Vagina (tissue), 2 donors: ENCODE measurements at places on chromosomes 7 and 10.
A peak's percentile ranks its signal among the peaks of the same experiment; 100 is the strongest.

DNA sequence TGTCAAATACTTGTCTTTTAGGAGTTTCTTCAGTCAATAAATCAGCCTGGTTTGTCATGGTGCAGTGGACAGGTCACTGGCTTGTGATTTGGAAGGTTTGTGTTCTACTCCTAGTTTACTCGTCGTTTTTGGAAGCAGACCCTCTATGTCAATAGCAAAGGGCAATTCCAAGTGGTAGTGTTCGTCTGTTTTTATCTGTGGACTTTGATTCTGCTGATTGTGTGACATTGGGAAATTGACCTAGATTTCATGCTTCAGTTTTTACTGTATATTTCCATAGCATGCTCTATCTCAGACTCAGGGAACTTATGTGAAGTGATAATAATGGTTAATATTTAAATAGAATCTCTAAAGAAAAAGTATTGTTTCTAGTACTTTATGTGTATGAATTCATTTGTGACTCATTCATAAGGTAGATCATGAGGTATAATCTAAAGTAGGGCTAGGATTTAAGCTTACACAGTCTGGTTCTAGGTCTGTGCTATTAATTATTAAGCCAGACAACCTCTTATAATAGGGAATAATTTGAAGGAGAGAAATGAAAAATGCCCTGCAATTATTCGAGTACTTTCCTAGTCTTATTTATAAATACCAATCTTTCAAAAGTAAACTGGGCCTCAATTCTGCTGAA lies 198.1 kb downstream of the REEP3 start:
- peaks cover 23% of the 10 kb centered on the region for H3K4me1 ChIP-seq
- no peak for DNase-seq
- H3K4me3 ChIP-seq: no peak overlapping the region

DNA sequence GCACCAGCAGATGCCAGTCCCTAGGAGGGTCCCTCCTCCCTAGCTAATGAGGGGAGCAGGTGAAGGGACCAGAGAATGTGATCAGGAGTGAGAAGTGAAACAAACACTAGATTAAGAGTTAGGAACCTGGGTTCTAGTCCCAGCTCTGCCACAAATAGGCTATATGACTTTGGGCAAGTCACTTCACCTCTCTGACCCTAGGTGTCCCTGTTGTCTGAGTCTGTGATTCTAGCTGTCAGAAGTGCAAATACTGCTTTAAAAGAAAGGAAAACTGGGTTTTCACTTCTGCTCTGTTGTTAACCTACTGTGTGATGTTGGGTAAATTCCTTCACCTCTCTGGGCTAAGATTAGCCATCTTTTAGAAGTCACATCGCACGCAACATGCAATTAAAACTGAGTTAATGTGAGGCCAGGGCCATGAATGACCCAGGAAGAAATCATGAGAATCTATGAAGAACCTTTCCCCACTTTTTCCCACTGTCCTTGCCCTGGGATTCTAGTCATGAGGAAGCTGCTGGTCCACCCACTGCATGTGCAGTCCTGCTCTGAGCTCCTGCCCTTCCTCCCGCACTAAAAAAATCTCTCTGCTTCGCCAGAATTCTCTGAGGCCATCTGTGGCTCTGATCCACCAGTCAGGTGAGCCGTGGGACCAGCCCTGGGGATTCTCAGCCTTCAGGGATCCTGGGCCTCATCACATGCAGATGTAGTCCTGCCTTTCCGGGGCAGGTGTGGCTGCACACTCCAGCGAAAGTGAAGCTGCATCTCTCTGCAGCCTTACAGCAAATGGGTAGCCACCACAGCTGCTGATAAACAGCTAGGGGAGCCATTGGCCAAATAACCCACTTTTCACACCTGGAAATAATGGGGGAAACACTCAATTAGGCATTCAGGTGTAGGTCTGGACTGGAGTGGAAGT lies 181.7 kb downstream of the PLXNA4 start:
- H3K27ac ChIP-seq: no peak overlapping the region
- no peaks in the 10 kb centered on the region for H3K36me3 ChIP-seq
- no peak for DNase-seq
- H3K4me3 ChIP-seq: no peak overlapping the region

GRCh38 chr7:24595671-24596418 lies 22.6 kb downstream of the PALS2 start:
- H3K4me1 ChIP-seq: no peaks in the 10 kb centered on the region
- no peaks in the 10 kb centered on the region for H3K27me3 ChIP-seq
- no peak overlapping the region for H3K4me3 ChIP-seq
- H3K27ac ChIP-seq: no peak overlapping the region
- no peaks in the 10 kb centered on the region for H3K36me3 ChIP-seq

GRCh38 chr10:76917071-76917470 lies 720.5 kb downstream of the KCNMA1 start:
- H3K27me3 ChIP-seq: no peaks in the 10 kb centered on the region
- H3K36me3 ChIP-seq: no peaks in the 10 kb centered on the region
- no peak for DNase-seq
- H3K4me1 ChIP-seq: peaks cover 7% of the 10 kb centered on the region

- H3K4me3 ChIP-seq: no peak overlapping the region
- no peaks in the 10 kb centered on the region for H3K27me3 ChIP-seq
- no peaks in the 10 kb centered on the region for H3K36me3 ChIP-seq
- H3K27ac ChIP-seq: no peak overlapping the region
Measured at GRCh38 chr7:22582863-22583622, 83.1 kb upstream of the STEAP1B start.

DNA sequence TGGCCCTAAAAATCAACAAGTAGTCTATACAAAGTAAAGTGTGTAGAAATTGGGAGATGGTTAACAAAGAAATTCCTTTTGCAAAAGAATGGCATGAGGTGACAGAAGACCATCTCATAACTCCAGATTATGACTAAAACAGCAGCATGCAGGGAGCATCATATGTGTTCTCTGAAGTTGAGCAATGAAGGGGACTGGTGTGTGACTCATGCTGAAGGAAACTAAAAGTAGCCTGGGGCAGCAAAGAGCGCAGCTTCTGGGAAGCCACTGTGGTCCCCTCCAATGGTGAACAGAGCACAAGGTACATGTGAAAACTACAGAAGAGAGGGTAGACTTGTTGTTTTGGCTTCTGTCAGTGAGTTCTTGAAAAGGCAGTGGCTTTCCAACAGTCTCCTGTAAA lies 133.4 kb downstream of the MACC1 start:
- no peaks in the 10 kb centered on the region for H3K27me3 ChIP-seq
- H3K4me1 ChIP-seq: no peaks in the 10 kb centered on the region
- H3K36me3 ChIP-seq: no peaks in the 10 kb centered on the region
- no peak overlapping the region for H3K4me3 ChIP-seq
- no peak for DNase-seq
- H3K27ac ChIP-seq: peak overlapping the region; percentile 83

DNA sequence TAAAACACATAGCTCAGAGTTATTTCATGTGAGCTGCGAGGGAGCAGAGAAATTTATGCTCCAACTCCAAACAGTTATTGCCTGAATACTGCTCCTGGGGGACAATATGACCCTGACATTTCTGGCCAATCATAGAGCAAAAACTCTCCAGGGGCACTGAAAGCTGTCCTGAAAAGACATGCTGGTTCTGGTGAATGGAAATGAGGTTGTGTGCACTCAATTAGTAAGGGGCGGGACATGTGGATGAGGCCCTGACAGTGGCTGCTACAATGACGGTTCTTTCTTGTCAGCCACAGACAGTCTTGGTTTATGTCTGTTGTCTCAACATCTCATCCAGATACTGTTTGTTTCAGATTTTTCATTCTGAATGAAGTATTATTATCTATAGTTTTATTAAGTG lies 151.8 kb downstream of the TWIST1 start:
- H3K27me3 ChIP-seq: no peaks in the 10 kb centered on the region
- no peak overlapping the region for H3K4me3 ChIP-seq
- no peaks in the 10 kb centered on the region for H3K36me3 ChIP-seq
- no peaks in the 10 kb centered on the region for H3K4me1 ChIP-seq
- no peak for DNase-seq

DNA sequence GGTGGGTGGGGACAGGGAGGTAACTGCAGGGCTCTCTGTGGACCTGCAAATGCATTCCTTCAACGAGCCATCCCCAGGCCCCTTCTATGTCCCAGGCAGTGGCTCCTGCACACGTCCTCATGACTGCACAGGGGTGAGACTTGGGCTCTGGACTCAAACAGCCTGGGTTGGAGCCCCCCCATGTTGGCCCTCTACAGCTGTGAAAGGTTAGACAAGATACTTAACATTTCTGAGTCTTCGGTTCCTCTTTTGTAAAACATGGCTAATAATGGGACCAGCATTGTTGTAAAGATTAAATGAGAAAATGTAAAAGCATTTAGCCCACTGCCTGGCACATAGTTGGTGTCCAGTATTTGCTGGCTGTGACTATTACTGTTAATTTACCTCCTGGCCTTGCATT lies 41.8 kb downstream of the CHST3 start:
- H3K36me3 ChIP-seq: no peaks in the 10 kb centered on the region
- no peak for DNase-seq
- H3K4me3 ChIP-seq: no peak overlapping the region
- H3K4me1 ChIP-seq: peaks cover 52% of the 10 kb centered on the region

DNA sequence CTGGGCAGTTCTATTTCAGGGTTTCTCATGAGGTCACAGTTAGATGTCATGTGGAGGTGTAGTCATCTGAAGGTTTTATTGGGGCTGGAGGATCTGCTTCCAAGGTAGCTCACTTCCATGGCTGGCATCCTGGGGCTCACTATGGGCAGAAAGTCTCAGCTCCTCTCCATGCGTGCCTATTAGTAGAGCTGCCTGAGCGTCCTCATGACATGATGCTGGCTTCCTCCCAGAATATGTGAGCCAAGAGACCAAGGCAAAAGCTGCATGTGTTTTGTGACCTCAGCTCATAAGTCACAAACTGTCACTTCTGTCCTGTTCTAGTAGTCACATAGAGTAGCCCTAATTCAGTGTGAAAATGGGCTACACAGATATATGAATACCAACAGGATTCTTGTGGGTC lies 524.4 kb downstream of the SUGCT start:
- H3K36me3 ChIP-seq: no peaks in the 10 kb centered on the region
- H3K4me3 ChIP-seq: no peak overlapping the region
- no peak overlapping the region for H3K27ac ChIP-seq
- no peaks in the 10 kb centered on the region for H3K4me1 ChIP-seq

- peaks cover 29% of the 10 kb centered on the region for H3K4me1 ChIP-seq
- no peak for DNase-seq
- no peak overlapping the region for H3K27ac ChIP-seq
Measured at GRCh38 chr7:151382079-151382885, 27.6 kb downstream of the WDR86 start.

- H3K27ac ChIP-seq: no peak overlapping the region
- H3K4me1 ChIP-seq: no peaks in the 10 kb centered on the region
- no peak for DNase-seq
Measured at GRCh38 chr10:115957786-115958442, 315.1 kb downstream of the GFRA1 start.

DNA sequence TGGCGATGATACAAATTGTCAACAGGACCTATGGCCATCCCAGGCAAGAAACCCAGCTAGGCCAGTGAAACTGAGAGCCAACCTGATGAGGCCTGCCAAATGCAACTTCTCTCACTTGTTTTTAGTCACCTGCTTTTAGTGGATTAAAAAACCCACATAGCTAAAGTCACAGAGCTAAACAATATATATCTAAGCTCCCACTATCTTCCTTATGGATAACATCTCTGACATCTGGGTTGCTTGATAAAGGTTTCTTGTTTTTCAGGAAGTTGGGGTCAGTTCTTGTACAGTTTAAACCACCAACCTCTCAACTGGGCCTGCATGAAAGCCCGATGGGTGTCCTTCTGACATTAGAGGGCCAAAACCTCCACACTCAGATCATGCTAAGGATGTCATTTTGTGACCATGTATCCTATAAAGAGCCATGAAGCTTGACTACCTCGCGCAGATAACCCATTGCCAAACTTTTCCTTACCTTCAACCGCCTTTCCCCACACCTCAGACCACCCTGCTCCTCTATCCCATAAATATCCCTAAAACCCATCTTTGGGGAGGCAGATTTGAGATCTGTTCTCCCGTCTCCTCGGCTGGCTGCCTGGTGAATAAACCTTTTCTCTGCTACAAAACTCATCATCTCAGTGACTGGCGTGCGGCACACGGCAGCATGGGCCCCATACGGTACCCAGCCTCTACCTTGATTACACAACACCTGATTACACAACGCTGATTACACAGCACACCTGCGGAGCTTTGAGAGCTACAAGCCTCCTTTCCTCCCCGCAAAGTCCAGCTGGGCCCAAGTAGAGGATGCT lies 797 bp upstream of the STMP1 start:
- H3K36me3 ChIP-seq: no peaks in the 10 kb centered on the region
- peak overlapping the region; percentile 86 for H3K27ac ChIP-seq
- no peak for DNase-seq
- peak overlapping the region; percentile 91 for H3K4me3 ChIP-seq

GRCh38 chr7:22005151-22005550 lies 59.5 kb upstream of the CDCA7L start:
- H3K4me3 ChIP-seq: no peak overlapping the region
- H3K27me3 ChIP-seq: no peaks in the 10 kb centered on the region
- no peaks in the 10 kb centered on the region for H3K4me1 ChIP-seq
- no peak for DNase-seq
- H3K36me3 ChIP-seq: no peaks in the 10 kb centered on the region

GRCh38 chr7:39356172-39356925 lies 209.9 kb upstream of the YAE1 start:
- H3K4me3 ChIP-seq: no peak overlapping the region
- no peak for DNase-seq
- H3K27me3 ChIP-seq: no peaks in the 10 kb centered on the region

- H3K27ac ChIP-seq: no peak overlapping the region
- peaks cover 72% of the 10 kb centered on the region for H3K4me1 ChIP-seq
- no peak for DNase-seq
- no peak overlapping the region for H3K4me3 ChIP-seq
- no peaks in the 10 kb centered on the region for H3K27me3 ChIP-seq
- no peaks in the 10 kb centered on the region for H3K36me3 ChIP-seq
Measured at GRCh38 chr10:124715439-124715838, 28.7 kb downstream of the FAM53B start.
